NCI-H2081 treated with DMSO at 0.1 percent for 48 hours (cell line): ENCODE measurements at places on chromosomes 3 and 15.

- no peak for DNase-seq
Observed at GRCh38 chr15:41948490-41948889, 23.9 kb downstream of the EHD4 start.

DNA sequence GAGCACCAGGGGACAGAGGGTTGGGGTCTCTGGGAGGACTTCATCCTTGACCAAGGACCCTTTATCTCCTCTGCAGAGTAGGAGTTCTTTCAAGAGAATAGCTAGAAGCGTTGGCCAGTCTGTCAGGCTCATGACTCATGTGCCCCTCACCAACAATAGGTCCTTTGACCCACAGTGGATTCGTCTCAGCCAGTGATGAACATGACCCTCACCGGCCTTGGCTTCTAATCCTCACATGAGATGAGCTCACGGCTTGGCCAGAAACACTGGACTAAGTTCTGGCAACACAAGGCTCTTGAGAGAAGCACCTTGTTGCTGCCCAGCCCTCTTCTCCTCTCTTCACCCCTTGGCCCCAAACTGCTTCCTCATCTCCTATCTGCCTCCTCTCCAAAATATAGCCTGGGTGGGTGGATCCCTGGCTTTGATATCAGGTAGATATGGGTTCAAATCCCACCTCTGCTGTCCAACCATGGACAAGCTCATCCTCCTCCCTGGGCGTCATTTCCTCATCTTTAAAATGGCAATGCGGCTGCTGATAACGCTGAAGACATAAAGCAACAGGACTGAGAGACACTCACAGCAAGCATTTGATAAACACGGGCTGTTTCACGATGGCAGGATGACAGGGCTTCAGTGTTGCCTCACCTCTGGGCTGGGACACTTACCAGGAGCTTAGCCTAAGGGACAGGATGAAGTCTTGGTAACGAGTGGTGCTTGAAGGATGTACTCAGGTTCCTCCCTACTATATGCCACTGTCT is 446.7 kb upstream of the PROK2 start:
- DNase-seq = no peak

GRCh38 chr3:30643763-30644462 is 37.5 kb downstream of the TGFBR2 start:
- no peak for DNase-seq

- DNase-seq = no peak
Observed at GRCh38 chr3:57910990-57911389, 97.2 kb upstream of the FLNB start.

DNA sequence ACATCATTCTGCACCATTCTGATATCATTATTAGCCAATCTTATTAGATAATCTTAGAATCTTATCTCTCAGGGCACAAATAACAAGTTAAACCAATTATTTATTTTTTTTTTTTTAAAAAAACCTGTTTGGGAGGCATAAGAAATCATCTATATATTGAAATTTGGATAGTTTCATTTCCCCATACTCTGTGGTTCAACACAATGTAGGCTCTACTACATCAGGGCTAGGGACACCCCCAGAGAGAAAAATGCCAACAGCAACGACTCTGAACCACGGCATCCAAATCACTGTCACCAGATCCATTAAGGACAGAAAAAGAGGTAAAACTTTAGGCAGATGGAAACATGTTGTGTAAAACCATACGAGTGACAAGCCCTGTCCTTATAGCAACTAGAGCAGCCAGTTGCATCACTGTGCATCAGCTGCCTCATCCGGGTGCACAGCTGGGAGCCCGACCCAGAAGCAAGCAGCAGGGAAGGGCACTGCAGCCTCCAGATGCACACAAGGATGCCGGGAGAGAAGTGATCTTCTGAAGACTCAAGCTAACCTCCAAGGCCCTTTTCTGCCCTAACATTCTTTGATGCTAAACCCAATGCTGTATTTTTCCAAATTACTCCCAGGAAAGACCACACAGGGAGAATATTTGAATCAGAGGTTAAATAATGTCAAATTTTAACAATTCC is 381.1 kb downstream of the CTNNB1 start:
- DNase-seq = no peak

- DNase-seq = no peak
Observed at GRCh38 chr3:51500632-51501131, 867 bp upstream of the DCAF1 start.

- DNase-seq = no peak
Observed at GRCh38 chr3:63654931-63655330, 2.5 kb downstream of the SNTN start.

GRCh38 chr15:65189102-65189740 is 4.1 kb upstream of the CLPX start:
- no peak for DNase-seq

DNA sequence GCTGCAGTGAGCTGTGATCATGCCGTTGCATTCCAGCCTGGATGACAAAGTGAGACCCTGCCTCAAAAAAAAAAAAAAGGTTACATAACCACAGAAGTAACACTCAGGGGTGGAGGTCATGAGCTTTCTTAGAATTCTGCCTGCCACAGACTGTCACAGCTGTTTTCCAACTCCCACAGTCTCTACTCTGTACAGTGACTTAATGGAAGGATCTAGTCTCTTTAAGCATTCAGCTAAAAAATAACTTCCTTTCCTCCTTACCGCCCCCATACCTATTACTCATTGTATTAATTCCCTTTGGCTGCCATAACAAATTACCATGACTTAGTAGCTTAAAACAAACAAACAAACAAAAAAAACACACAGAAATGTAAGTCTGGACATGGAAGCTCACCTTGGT is 99.6 kb upstream of the UBE2E1 start:
- DNase-seq = no peak
